ENCODE measurements at places on chromosomes 13 and 19.

DNA sequence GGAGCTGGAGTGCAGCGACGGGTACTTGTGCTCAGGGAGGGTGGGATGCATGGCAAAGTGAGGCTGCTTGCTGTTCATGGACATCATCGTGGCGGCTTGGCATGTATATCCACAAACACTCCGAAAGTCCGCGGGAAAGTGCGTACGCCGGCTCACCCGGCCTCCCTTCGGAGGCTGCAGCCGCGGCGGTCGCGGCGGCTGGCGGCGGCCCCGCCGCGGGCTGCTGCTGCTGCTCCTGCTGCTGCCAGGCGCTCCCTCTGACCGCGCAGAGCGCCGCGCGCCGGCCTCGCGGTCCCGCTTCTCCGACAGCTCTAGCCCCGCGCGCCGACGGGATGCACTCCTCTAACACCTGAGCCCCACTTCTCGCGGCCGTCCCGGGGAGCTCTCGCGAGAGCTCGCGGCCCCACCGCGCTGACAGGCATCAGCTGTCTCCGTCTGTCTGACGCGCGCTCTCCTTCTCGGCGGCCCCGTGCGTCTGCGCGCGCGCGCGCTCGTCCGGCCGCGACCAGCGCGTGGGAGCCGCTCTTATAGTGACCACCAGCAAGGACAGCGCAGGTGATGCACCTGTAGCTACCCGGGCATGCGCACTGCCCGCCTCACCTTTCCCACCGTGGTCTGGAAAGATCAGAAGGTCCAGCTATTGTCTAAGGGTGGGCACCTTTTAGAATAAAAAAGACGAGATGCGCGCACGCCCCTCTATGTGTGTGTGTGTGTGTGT lies at the start of gene POU4F1:
Gene POU4F1, minus strand, starts transcription at position 313 of the 718 bp plus-strand sequence. Its CDS starts 226 bp downstream, at position 87.
- DNase-seq = no peak

DNA sequence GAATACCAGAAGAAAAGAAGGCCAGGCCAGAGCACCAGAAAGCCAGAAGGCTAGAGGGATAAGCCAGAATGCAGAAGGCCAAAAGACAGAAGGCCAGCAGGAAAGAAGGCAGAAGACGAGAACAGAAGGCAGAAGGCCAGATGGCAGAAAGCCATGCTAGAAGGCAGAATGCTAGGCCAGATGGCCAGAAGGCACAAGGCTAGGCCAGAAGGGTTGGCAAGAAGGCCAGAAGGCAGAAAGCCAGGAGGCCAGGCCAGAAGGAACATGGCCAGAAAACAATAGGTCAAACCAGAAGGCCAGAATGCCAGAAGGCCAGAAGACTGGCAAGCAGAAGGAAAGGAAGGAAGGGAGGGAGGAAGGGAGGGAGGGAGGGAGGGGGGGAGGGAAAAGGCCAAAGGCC lies 188.8 kb downstream of the TUBA3C start:
- no peak for DNase-seq

GRCh38 chr13:51793570-51794271 lies 10.2 kb downstream of the DHRS12 start:
- DNase-seq = no peak

- DNase-seq = no peak
Observed at GRCh38 chr19:47124937-47125668, 5.5 kb upstream of the SAE1 start.

DNA sequence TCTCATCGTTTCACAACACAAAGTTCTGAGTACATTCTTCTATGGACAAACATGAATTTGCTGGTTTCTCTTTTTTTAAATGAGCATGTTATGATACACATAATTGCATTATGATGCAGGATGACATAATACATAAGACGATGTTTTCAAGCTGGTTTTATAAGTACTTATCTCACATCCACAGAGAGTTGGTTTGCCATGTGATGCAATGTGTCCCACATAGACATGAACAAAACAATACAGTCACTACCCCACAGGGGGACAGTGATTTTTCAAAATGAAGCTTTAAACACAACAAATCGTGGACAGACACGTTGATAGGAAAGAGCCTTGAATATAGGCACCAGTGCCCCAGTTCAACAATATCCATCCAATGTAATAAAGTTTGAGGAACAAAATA lies 447.1 kb downstream of the KLF12 start:
- DNase-seq = no peak

- DNase-seq = no peak
Observed at GRCh38 chr19:33564836-33565338, 43.3 kb upstream of the PEPD start.

DNA sequence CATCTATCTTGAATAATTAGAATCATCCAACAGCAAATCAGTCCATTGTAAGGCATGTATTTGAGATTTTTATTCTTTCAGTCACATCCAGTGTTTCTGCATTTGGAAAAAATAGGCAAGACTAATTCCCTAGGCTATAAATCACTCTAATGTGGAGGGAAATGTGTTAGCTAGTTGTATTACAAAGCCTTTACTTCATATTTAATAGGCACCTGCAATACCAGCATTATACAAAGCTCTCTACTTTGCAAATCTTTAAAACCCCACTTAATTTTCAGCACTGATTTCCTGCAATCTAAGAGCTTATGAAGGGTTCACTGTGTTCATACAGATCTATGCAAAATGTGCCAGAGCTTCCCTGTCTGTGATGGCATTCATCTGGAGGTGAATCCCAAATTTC lies 12.3 kb downstream of the PCDH9 start:
- DNase-seq = no peak

- DNase-seq = no peak
Observed at GRCh38 chr19:31070146-31071065, 278.8 kb downstream of the TSHZ3 start.

All from activated T-helper 1 cell treated with Interleukin-2 at 50 U/mL for 16 hours (primary cell).